Bone marrow (tissue), 2 donors: ENCODE measurements at places on chromosomes 1 and 21.

- no peak for DNase-seq
These were observed 25.9 kb downstream of the CYP2J2 start for GRCh38 chr1:59900640-59901039.

DNA sequence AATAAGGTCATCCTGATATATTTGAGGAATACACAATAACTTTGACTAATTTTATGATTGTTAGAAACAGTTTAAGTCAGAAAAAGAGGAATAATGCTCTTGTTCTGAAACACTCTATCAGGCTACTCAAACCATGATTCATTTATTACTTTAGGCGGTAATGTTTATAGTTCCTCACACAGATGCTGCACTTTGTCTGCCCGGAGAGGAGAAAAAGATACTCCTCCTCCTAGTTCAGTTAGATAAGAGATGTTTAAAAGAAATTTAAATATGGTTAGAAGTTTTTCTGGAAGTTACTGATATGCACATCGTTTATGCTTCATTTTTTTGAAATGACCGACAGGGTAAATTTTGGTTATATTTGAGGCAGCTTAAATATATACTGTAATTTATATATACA is 103.0 kb downstream of the ZMYM4 start:
- DNase-seq: no peak

DNA sequence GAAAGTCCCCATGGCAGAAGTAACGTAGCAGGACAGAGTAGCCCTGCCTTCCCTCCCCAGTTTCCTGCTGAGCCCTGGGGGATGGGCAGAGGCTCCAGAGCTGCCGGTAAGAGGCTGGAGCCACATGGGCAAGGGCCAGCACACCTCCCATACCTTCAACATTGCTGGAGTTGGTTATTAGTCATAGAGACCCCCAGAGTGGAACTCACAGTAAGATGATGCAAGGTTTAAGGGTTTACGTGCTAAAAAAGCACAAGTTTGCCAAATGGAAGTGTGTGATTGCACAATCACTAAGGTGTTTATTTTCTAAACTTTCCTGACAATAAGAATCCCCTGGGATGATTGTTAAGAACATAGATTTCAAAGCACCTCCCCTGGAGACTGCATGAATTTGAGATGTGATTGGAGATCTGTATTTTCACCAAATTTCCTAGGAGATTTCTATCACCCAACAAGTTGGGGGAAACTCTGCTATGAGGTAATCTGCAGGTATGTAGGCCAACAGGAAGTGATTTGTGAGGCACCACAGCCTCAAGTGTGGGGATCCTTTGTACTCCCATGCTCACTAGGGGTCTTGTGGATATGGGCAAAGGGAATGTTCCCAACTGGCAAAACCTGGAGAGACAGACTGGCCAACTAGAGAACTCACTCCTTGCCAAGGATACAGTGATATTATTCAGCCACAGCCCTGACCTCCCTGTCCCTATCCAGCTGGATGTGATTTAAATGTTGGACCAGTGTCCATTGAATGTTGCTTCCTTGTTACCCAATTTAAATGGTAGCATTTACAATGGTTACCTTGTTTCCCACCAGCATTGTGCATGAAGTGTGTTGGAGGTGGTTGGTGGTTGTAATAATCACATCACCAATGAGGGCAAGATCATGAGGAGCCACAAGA is 37.1 kb upstream of the CSF1 start:
- no peak for DNase-seq

- DNase-seq: no peak
These were observed 244.7 kb upstream of the IRF2BP2 start for GRCh38 chr1:234854645-234855039.

DNA sequence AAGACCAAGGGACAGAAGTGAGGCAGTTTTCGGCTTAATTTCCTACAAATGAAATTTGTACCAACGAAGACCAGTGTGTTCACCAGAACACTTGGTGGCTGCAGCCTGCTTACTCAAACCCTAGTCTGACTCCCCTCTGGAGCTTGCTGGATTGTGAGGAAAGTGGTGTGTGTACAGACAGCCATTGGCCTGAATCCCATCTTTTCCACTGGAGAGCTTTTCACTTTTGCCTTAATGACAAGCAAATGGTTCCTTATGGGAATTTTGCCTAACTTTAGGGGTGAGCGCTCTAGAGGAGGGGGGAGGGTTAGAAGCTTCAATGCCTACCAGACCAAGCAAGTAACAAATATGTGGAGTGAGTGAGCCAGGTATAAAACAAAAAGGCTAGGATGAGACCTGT is 17.3 kb downstream of the METTL13 start:
- DNase-seq: no peak

DNA sequence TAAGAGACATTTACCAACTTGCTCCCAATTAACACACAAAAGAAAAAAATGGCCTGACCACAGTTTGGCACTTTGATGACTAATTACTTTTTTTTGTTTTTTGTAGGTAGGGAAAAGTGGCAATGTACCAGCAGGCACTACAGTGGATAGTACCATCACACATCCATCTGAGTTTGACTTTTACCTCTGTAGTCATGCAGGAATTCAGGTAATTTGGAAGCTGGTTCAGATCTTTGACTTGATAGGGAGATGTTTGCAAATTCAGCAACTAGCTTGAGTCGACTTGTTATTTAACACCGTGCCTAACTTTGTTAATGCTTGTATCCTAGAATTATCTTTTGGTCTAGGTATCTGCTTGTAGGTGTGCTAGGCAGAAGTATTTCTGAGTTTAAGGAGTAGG is 33.0 kb upstream of the AGO1 start:
- DNase-seq: no peak

DNA sequence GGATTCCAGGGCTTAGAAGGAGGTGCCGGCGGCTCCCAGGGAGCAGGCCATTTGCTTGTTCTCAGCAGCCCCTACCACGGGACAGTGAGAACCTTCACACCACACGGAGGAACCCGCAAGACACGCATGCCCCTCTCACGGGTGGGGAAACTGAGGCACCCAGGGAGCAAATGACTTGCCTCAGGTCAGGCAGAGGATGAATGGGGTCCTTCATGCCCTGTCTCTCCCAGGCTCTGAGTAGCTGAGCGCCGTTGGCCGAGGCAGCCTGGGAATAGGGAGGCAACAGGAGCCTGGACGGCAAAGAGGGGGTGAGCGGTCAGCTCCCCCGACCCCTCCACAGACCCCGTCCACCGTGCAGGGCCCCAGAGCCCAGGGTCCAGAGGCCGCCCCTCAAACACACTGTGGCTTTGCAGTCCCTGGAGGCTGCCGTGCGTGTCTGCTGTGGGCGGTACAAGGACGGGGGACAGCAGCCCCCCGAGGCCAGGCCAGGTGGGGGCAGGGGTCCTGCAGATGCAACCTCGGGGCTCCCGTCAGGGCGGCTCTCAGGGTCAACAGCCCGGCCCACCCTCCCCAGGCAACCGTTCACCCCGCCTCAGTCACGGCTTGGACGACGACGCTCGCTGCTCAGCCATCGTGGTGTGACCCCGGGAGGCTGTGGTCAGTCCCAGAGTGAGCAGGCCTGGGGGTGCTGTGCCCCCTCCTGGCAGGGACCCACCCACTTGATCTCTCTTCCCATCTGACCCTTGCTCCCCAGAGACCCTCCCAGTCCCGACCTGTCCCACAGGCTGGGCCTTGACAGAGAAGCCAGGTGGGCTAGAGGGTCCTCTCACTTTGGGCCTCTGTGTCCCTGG is 15.8 kb upstream of the COL6A2 start:
- no peak for DNase-seq

GRCh38 chr1:175708787-175709186 is 34.6 kb downstream of the TNR start:
- DNase-seq: no peak

DNA sequence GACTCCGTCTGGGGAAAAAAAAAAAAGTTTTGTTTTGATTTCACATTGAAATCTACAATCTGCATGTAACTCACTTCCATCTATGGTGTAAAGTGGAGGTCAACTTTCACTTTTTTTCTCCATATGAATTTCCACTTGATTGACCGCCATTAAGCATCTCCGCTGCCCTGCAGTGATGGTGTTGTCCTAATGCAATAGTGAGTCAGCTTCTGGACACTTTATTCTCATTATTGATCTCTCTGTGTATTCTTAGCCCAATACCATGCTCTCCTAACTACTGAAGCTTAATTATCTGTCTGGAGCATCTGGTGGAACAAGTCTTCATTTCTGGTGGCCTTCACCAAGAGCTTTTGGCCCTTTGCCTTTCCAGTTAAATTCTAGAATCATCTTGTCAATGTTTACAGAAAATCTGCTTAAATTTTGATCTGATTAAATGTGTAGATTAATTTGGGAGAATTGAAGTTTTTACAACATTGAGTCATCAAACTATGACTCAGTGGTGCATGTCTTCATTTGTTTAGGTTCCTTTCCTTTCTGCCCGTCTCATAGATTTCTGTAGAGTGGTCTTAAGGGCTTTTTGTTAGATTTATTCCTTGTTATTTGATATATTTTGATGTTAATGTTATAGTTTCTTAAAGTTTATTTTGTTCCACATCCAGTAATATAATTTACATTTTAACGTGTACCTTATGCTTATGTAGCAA is 181.5 kb downstream of the PRDM2 start:
- no peak for DNase-seq

- no peak for DNase-seq
These were observed 108.9 kb downstream of the CAPN8 start for GRCh38 chr1:223556414-223557129.

- DNase-seq: no peak
These were observed 49.7 kb downstream of the EEIG2 start for GRCh38 chr1:108609483-108610049.

DNA sequence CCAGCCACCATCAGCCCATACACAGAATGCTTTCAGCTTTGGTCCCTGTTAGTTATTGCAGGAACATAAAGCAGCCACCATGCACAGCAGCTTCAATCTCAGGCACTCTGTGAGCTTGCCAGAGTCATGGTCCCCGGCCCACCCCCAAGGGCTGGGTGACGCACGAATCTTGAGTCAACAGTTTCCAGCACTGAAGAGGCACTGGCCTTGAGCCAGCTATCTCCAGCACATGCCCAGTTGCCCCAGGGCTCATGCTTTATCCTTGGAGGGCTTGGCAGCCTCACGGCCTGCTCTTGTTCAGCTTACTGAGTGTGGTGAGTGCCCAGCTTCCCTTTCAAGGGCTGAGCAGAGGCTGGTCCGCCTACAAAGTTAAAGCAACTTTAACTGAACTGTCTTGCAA is 200.7 kb upstream of the RAB4A start:
- no peak for DNase-seq

DNA sequence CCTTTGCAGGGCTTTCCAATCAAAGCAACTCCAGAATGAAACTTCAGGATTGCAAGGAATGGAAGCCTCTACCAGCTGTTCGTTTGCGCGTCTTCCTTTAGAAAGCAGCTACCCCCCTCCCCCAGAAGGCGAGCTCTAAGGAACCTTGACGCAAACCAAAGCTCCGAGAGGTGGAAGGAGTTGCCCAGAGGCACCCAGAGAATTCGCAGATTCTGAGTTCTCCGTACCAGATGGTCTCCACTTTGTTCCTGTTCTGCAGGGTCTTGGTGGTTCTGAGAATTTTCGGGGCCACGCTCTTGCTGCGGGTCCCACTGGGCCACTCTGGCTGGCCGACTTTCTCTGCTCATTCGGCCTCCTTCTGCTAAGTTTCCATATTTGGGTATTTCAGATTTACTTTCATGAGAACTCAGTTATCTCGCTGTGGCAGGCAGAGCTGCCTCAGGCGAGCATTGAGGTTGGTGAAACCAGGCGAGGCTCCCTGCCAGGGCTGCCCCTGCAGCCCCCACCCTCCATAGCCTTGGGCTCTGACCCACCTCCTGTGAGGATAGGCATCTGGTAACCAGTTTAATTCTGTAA is 801 bp downstream of the TRAF5 start:
- DNase-seq: no peak

DNA sequence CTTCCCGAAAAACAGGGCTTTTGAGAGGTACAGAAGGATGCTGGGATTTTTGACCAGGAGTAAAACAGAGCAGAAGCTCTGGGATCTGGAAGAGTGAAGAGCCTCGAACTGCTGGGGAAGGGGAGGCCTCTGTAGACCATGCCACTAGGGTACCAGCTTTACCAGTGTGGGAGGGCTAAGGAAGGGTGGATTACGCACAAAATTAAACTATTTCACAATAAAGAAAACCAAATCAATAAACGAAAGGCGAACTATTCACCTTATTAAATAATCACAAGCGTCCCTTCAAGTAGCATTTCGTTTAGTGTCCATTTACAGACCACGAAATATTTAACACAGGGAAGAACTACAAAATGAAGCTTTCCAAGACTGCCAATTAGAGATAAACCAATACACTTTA is 723 bp downstream of the CZIB start:
- no peak for DNase-seq

GRCh38 chr1:31625561-31626222 is 8.2 kb downstream of the HCRTR1 start:
- DNase-seq: no peak

- DNase-seq: no peak
These were observed 237.5 kb downstream of the TTLL7 start for GRCh38 chr1:83761167-83762038.

DNA sequence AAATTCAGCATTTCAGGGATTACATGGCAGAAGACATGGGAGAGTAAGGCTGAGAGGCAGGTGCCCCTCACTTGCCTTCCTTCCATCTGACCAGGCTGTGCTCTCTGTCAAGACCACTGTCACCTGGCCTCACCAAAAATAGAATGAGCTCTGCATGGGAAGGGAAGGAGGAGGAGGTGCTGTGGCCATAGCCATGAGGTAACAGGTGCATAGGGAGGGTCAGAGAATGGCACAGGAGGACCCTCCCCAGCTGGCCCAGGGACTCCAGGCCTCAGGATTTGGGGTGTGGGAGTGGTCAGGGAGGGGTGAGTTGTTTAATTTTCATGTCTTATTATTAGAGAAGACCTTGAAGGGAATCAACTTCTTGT is 192.3 kb downstream of the FCRL5 start:
- DNase-seq: no peak

DNA sequence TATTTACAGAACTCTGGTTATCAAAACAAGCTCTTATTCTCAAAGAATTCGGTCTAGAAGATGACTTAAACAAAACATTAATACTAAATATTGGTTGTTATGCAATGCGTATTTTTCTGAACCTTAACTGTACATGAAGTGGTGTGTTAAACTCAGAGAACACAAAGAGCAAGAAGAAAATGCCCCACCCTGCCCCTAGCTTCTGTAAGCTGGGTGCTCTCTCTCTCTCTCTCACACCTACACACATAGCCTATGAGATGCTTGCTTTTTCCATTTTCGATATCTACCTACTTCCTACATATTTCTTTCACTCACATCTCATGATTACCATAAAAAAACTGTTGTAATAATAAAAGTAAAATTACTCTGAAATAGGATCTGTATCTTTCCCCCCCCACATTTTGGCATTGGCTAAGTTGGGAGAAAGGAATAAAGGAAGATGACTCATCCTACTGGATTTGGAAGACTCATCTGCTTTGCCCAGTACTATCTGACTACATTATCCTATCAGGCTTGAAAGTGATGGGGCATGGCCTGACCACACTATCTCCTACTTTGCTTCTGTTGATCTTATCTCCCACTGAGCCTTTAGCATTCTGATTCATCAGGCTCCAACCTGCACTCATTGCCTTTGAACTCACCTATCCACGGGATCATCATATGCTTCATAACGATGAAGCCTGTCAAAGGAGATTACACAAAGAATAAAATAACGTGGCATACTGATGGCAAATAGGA is 2.9 kb downstream of the CRYZ start:
- no peak for DNase-seq
